Activated CD4-positive, alpha-beta T cell treated with anti-CD3 and anti-CD28 coated beads, Interleukin-2, amount 10 ng/mL, durations not matched to agents 7 days and 5 days (primary cell): ENCODE measurements at places on chromosomes 12 and 14.

GRCh38 chr12:29306266-29306665, 74.7 kb downstream of the ERGIC2 start:
- no peak for DNase-seq

DNA sequence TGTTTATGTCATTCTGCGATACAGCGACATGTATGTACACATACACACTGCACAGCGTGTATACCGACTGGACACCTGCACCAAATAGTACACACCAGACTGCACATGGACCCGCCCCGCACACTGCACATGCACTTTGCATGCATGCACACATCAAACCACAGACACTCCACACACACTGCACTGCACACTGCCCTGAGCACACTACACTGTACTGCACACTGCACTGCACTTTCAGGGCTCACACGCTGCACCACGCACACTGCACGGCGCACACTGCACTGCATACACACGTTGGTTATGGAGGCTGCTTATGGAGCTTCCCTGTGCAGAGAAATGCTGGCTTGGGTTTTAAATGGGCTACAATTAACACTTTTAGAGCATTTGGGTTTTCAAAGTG, 1.6 kb downstream of the PAPLN start:
- DNase-seq = no peak

DNA sequence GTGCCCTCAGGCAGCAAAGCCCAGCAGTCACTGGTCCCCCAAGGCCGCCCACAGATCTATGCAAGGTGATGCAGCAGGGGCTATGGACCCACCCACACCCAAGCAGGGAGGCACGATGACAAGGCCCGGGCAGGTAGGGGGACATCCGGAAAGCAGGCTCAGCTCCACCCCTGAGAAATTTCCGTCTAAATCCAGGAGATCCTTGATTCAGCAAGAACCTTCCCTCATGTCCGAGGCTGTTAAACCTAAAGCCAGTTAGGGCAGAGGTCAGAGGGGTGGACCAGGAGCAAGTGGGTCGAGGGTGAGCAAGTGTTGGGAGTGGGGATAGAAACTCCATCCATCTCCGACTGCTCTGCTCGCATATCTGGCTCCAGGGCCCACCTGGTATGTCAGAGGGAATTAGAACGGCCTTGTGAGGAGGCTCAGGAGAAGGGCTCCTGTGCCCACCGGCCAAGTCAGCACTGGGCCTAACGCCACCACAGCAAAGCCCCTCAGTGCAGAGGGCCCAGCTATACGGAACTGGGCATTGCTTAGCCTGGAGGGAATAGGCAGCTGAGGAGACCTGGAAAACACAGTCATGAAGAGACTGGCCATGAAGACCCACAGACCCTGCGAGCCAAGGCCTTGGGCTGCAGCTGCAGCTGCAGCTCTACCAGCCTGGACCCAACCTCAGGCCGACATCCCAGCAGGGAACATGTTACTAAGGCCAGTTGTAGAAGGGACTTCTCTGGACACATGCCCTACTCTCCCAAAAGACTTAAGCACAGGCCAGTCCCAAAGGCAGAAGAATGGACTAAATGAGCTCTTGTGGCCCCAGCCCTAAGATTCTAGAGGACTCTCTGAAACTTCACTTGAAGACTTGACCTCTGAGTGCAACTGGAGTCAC, 34.3 kb downstream of the DAD1 start:
- DNase-seq = no peak

DNA sequence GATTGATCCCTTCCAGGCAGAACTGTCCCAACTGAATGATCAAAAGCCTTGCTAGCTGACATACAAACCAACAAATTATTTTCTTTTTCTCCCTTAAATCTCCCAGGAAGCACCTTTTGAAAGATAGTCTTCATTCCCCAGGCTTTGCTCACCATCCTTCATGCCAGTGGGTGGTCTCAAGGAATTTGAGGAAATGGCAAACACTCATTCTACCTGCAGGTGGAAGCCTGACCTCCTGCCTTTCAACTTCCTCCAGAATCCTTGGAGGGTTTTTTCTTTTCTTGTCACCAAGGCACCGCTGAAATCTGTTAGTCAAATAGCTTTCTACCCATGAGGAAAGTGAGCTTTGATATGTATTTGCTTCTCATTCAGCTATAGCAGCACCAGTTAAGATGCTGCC, 128.5 kb downstream of the WIF1 start:
- DNase-seq = no peak

- no peak for DNase-seq
Observed at GRCh38 chr14:66116732-66117131, 369.4 kb upstream of the CCDC196 start.
